ENCODE measurements at places on chromosomes 1 and 21.
A peak's percentile ranks its signal among the peaks of the same experiment; 100 is the strongest.

DNA sequence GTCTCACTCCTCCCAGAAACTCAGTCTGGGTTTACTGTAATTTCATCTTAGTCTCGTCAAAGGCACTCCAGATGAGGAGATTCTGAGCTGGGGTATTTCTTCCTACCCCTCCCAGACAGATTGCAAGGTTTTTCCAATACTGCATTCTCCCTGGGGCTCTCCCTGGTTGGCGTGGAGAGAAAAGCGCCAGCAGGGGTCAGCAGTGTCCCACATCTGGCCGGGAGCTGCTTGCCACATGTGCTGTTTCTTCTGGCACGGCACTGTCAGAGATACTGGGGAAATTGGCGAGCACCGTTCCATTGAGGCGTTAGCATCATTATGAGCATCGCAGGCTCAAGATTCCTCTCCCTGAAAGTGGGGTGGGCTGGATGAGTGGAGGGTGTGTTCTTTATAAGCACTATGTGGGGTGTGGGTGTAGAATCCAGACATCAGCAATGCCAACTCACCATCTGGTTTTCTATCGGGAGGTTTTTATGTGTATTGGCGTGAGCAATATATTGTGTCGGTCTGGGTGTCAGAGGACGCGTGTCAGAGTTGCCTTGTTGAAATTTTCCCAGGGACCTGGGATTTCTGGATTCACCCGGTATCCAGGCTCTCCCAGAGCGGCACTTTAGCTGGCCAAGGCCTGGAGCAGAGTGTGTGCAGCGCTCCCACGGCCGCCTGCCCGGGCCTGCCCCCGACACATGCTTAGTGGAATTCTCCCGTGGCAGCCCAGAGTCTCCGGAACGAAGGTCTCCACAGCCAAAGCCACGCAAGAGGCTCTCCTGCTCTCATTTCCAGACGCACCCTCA is 8.0 kb upstream of the NAV1 start:
- peak; percentile 85 for DNase-seq

DNA sequence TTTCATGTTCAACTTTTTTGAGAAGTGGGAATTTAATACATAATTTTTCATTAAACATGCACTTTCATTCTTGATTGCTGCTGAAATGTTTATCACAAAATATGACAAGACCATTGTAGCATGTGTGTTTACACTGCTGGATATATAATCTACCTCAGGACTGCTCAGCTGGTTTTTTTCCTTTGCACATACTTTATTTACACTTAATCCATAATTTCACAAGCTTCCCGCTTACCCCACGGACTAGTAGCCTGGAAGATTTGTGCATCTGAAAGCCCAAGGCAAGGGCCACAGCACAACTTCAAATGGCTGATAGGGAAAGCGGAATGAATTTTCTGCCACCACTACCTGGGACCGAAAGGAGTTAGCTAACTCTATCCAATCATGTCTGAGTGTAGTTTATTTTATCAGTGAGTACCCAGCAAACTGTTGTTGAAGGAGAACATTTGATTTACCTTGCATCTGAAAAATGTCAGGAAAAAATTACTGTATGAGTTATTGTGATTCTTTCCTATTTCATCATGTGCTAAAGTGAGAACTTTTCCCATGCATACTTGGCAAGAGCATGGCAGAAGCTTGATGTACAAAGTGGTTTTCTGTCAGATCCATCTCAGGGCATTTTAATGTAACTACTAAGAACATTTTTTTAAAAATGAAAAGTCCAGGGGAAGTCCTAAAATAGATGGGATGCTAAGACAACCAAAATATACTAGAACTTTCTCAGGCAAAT is 558.2 kb upstream of the USP24 start:
- no peak for DNase-seq

DNA sequence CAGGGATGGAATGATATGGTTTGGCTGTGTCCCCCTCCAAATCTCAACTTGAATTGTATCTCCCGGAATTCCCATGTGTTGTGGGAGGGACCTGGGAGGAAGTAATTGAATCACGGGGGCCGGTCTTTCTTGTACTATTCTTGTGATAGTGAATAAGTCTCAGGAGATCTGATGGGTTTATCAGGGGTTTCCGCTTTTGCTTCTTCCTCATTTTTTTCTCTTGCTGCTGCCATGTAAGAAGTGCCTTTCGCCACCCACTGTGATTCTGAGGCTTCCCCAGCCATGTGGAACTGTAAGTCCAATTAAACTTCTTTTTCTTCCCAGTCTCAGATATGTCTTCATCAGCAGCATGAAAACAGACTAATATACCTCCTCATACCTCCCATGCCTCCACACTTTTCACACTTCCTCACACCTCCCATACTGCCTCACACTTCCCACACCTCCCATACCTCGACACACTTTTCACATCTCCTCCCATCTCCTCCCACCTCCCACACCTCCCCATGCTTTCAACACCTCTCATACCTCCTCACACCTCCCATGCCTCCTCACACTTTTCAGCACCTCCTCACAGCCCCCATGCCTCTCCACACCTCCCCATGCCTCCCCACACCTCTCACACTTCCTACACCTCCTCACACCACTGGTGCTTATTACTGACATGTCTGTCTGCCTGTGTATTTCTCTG is 21.3 kb downstream of the GPR137B start:
- DNase-seq, result no peak

GRCh38 chr1:53025769-53026112 is 36.3 kb upstream of the PODN start:
- DNase-seq, result no peak

DNA sequence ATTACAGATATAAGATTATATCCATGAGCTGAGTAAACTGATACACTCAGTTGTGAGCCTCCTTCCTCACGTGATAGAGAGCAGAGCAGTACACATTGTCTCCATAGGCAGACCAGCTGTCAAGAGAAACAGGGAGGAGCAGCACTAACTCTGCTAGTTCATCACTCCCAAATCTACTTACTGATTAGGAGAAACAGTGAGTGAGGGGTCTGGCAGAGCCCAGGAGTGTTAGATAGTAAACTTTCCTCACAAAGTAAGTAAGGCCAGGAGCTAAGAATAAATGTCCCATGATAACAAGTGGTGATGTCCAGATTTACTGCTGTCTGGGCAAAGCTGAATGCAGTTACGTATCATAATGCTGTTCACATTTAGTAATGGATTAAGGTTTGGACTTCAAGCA is 168.6 kb upstream of the KCNK2 start:
- DNase-seq, result no peak

DNA sequence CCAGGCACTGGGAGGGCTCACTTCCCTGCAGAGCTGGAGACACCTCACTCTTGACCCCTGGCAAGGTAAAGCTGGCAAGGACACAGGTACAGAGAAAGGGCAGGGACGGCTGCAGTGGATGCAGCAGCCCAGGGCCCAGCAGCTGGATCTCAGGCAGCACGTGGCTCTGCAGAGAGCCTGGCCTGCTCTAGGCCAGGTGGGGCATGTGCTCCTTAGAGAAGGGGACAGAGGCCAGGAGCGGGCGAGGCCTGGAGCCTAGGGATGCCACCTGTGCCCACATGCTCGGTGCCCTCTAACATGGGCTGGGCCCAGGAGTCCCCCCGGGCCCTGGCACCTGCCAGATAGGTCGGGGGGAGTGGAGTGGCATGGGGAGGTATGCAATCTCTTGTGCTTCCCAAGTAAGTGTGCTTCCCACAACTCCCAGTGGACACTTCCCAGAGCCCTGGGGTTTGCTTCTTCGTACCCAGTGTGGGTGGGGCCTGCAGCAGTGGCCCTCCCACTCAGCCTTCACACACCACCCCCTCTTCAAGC is 30.0 kb downstream of the WNT3A start:
- DNase-seq, result no peak

DNA sequence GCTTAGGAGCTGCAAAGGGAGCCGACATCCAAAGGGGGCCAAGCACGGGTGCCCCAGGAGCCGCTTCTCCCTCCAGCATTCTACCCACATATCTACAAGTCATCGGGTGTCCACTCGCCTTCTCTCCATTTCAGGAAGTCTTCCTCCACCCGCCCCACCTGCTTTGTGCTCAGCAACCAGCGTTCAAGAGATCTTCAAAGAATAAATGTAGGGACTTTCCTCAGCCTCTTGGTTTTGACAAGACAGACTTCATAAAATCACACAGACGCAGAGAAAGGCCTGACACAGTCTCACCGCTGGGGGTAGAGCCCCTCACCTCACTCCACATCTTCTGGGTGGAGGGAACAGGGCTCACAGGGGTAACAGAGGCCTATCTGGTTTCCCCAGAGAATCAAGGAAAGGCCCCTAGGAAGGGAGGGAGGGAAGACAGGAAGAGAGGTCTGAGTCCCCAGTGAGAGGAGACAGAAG is 49.5 kb downstream of the SSBP3 start:
- DNase-seq, result no peak

DNA sequence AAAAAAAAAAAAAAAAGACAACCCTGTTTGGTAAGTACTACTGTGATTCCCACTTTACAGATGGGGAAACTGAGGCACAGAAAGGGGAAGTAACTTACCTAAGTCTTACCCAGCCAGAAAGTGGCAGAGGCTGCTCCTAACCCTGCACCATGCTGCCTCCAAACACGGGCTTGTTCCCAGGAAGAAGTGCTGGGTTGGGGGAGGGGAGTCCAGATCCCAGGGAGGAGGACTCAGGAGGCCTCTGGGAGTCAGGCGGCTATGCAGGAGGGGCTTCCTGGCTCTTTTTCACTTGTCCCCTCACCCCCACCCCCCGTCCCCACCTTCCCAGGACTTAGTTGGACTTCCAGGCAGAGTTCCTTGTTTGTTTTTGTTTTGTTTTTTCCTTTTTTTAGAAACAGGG is 23.9 kb downstream of the PIK3CD start:
- DNase-seq, result no peak

- DNase-seq, result no peak
Observed at GRCh38 chr1:52604063-52604770, 2.0 kb downstream of the GPX7 start.

DNA sequence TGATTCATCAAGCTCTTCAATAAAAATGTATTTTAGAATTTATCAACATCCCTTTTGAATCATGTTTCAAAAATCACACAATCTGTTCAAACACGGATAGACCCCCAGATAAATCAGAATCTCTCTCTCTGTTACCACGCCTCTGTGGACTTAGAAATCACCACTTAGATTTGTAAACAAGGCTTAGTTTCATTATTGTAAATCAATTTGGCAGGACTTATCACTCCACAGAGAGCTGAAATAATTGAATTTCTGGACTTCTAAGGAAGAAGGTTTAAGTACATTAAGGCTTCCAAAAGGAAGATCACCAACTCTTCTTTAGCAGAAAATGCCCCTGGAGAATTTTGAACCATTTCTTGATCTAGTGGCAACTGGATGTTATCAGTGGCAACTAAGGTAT is 100.4 kb downstream of the APP start:
- DNase-seq, result no peak

DNA sequence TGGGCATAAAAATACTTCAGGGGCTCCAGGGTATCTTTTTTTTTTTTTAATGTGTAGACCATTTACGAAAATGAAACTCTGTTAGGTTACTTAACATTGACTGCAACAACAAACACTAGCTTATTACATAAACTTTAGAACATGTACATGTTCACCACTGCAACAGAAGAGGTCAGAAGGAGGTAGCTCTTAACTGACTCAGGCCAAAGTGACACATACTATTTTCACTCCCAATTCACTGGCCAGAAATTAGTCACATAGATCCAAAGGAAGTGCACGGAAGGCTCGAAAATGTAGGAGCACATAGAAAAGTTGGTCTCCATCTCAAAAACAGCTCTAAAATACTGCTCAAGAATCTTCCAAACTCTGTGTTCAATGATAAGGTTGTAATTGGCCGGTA is 107.2 kb downstream of the AKT3 start:
- DNase-seq, result no peak

- DNase-seq, result no peak
Observed at GRCh38 chr21:23963454-23963853, 1643.8 kb downstream of the MRPL39 start.

DNA sequence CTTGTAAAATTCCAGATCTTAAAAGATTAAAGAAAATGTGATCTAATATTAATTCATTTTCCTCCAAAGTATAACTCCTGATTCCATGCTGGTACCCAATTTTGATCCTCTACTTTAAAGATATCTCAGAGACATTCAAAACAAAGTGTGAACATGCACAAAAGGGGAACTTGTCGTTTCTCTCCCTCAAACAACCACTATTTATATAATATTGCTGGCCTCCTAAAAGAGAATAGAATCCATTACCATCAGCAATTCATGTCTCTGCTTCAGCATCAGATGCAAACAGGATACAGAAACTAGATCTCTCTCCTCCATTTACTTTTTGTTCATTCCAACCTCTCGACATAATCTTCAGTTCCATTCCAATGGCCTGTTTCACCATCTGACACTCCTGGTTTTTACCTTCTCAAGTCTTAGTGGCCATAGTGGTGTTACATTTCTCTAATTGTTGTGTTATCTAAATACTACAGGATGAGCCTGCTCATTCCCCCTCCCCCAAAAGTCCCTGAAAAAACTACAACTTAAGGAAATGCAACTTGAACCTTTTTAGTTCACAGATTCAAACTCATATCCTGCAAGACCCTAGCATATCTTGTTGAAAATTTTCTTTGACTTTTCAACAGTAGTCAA is 4.1 kb downstream of the NRIP1 start:
- DNase-seq, result no peak

GRCh38 chr1:206074839-206075238 is 21.9 kb downstream of the RHEX start:
- DNase-seq, result no peak

DNA sequence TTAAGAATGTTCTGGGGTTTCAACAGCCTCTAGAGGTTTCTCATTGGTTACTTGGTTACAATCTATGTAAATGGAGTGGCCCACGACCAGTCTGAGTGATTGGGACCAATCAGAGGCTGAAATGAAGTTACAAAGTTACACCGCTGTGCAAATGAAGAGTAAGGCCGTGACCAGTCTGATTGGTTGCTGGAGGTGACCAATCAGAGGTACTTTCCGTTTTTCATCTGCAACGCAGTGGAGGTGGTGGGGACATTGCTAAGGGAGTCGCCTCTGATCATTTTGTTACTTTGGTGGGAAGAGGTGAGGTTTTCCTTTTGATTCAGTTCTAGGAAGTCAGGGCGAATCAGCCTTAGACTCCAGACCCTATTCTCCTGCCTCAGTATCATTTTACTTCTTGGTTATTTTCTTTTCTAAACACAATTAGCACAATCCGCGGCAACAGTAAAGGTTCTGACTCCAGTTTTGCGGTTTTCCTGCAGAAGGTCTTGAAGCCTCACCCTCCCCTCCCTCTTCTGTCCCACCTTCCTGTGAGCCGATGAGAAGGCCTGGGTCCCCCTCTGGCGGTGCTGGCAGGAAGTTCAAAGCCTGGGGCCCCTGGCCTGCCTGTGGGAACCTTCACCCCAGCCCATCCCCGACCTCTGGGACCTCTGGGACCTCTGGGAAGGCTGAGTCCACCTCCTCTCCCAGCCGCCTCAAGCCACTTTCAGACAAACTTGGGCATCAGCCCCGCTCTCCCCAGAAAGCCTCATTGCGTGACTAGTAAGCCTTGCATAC is 38.7 kb upstream of the TTC34 start:
- no peak for DNase-seq

GRCh38 chr1:235253219-235253962 is 74.6 kb downstream of the ARID4B start:
- DNase-seq, result peak; percentile 82

- DNase-seq, result no peak
Observed at GRCh38 chr1:14365301-14365988, 233.0 kb upstream of the KAZN start.

GRCh38 chr1:165910764-165911421 is 83.5 kb downstream of the UCK2 start:
- DNase-seq, result no peak

Measured in NCI-H446 (cell line).